Germinal center (tissue), 1 donor: ENCODE measurements at places on chromosomes 12 and 14.

DNA sequence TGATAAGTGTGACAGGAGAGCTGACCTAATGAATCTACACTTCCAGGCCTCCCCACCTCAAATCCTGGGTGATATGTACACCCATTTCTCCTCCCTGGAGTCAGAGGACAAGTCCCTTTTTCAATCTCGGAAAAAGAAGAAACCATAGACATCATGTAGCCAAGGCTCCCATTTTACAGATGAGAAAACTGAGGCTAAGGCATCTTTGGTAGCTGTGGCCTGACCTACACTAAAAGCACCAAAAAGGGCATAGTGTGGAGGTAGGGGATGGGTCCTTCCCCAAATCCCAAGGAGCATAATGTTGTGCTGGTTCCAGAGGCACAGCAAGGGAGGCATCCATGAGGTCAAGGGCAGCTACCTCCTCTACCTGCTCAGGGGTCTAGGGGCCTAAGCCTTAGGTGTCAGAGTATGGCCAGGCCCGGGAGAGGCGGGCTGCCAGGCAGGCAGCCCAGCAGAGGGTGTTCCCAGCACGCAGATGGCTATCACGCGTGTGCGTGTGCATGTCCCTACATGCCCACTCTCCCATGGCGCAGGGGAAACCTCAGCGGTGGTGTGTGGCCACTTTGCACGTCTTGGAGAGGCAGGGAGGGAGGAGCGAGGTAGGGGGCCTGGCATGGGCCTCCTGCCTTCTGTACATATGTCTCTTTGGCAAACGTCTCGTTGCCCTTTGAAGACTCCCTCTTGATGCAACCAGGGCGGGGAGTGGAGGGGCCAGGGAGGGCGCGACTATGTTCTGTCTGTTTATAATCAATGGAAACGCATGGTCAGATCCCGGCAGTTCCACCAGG, 2.5 kb downstream of the PGF start:
- DNase-seq = no peak

- no peak for DNase-seq
These were observed 354.0 kb downstream of the ALG10 start for GRCh38 chr12:34376133-34376799.

DNA sequence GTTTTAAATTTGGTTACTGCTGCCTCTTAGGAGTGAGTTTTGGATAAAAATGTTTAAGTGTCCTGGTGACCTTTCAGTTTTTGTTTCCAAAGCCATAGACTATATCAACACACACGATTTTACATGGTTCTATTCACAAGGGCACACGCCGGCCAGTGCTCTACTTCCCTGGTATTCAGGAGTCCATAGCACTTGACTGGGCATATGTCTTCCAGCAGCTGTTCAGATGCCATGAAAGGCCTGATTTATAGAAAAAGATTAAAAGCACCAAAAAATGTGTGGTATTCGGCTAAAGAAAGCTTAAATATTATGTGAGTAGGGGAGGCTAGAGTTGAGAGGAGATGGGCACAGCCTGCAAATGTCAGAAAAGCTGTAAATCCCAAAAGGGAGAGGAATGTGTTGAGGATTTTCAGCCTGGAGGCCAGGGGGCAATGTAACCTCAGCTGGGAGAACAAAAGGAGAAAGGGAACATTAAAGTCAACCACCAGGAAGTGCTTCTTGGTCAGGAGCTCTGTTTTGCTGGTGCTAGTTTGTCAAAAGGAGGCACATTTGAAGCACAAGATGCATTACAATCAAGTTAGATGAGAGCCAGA, 478.4 kb downstream of the RAD51B start:
- no peak for DNase-seq

GRCh38 chr14:72847721-72848120, 46.2 kb downstream of the DPF3 start:
- no peak for DNase-seq

DNA sequence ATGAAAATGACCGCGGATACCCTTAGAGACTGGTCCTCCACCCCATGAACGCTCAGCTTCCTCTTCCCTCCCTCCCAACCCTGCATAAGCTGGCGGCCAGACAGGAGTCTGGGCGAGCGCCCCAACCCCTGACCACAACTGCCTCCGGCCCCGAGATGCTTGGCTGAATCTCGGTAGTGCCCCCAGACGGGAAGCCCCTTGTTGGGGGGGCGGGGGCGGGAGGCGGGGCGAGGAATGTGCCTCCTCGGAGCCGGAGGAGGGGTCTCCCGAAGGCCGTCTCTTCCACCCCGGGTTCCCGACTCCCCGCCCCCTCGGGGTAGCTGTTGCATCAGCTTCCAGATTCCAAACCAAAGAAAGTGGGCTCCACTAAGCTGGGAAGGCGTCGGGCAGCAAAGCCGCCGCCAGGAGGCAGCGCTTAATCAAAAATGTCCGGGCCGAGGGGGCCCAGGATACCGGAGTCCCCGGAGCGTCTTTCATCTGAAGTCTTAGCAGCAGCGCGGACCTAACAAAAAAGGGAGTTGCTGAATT, 7.1 kb upstream of the MRPL52 start:
- peak; percentile 81 for DNase-seq

- DNase-seq = no peak
These were observed 2.4 kb downstream of the CRIP2 start for GRCh38 chr14:105476831-105477659.

- DNase-seq = peak; percentile 29
These were observed 67.6 kb upstream of the CDKN3 start for GRCh38 chr14:54329082-54329695.

- no peak for DNase-seq
These were observed 88.9 kb downstream of the NTF3 start for GRCh38 chr12:5520831-5521230.

DNA sequence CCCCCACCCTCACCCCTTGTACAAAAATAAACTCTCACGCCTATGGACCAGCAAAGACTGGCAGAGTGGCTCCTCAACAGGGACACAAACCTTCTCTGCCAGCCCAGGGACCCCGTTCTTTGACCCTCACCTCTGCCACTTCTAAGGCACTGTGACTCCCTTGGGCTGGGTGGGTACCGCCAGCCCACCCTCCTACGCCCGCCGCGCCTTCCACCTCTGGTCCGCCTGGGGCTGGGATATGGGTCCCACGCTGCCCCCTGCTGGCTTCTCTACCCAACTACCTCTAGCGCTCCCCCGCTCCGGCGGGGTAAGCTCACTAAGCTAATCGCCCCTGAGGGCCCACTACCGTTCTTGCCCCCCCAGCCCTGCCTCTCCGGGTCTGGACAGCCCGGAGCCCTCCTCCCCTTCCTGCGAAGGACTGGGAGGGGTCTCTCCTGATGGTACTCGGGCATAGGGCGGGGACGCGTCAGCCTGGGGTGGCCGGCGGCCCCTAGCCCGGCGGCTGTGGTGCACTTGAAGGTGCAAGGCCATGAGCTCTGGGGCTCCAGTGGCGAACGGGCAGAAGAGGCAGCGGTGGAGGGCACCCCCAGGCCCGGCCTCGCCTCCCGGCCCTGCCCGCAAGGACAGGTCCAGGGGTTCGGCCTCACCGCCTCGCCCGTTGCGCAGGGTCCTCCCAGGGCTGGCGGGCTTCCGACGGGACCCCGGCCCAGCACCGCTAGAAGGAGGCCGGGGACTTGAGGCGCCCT, 8.1 kb downstream of the ZNF219 start:
- no peak for DNase-seq

- no peak for DNase-seq
These were observed 428.8 kb downstream of the ZFP36L1 start for GRCh38 chr14:68363843-68364767.

DNA sequence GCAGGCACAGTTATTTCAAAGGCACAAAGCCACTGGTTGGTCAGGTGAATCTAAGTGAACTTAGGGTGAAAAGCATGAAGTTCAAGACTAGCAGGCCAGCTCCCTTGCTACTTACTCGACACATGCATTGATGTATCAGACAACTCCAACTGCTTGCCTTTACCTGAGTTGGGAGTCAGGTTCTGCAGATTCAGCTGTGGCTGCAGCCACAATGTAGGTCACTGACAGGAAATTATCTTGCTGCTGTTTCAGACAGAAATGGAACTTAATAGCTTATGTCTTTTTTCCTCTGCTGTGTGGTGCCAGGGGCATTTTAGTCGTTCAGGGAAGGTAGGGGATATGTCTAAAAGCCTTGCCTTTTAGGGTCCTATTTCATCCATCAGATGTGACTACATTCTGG, 125.6 kb upstream of the RPH3A start:
- no peak for DNase-seq

DNA sequence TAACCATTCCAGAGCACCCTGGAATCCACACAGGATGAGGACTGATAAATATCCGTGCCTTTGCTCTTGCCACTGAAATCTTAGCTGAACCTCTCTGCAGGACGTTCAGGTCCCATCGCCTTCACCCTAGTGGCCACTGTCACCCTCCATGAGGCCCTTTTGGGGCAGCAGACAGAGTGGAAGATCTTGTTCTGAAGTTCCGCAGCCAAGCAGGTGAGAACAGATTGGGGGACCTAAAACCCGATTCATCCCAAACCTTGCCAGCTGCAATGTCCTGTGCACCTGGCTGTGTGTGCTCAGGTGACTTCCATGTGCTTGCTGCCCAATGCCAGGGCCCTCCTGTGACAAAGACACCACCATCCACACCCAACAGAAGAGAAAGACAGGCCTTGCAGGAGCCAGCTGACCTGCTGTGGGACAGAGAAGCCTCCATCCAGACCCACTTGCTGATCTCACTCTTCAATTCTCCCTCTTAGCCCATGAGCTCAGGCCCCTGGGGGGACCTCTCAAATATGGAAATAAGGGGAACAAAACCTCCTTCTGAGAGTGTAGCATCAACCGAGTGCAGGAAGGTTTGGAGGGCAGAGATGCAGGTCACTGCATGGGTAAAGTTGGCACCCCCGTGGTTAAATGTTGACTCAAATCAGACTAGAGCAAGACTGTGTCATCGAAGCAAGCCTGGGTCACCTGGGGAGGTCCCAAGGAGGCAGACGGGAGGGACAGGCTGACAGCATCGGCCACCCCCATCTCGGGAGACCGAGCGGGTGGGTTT, 308.7 kb upstream of the DIO3 start:
- no peak for DNase-seq

DNA sequence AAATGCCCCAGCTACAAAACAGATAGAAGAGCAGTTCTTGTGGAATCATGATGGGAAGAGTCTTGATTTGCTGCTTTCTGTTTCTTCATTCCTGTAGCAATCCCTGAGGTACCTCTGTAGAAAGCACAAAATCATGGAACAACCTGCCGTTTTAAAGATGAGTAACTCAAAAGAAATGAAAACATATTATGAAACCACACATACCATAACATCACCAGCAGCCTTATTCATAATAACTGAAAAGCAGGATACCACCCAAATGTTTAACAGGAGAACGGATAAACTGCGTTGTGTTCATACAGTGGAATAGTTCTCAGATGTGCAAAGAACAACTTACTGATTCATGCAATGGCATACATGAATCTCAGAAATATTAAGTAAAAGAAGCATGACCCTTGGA, 188.1 kb downstream of the RGS6 start:
- DNase-seq = no peak

GRCh38 chr12:14442221-14442881, 76.9 kb downstream of the ATF7IP start:
- no peak for DNase-seq

DNA sequence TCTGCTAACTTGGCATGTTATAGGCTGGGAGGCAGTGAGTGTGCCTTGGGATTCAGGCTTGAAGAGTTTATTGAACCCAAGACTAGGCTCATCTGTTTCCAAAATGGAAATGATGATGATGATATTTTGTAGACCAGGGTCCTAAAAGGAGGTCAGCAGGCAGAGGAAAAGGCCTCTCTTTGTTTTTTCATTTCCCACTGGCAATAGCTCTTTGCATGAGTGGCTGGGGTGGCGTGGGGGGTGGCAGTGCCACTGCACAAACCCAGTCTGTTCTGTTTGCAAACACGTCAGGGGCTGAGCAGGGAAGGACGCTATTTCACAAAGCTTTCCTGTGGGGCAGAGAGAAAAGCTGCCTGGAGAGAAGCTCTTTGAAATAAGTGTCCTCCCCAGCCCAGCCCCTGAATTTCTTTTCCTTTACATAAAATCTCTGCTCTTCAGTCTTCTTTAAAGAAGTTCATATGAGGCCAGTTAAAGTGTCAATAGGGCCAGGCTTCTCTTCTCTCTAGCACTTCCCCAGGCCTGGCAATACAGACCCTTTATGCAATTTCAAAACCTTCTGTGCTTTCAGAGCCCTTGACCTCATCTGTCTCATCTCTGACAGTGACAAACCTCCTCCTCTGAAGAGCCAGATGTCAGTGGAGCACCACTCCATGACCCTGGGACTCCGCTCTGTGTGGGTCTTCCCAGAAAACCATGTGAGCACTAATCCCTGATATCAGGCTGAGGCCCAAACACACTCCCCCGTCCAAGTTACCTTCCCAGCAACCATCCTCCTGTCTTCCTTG, 72.8 kb downstream of the ZNF664 start:
- DNase-seq = no peak

DNA sequence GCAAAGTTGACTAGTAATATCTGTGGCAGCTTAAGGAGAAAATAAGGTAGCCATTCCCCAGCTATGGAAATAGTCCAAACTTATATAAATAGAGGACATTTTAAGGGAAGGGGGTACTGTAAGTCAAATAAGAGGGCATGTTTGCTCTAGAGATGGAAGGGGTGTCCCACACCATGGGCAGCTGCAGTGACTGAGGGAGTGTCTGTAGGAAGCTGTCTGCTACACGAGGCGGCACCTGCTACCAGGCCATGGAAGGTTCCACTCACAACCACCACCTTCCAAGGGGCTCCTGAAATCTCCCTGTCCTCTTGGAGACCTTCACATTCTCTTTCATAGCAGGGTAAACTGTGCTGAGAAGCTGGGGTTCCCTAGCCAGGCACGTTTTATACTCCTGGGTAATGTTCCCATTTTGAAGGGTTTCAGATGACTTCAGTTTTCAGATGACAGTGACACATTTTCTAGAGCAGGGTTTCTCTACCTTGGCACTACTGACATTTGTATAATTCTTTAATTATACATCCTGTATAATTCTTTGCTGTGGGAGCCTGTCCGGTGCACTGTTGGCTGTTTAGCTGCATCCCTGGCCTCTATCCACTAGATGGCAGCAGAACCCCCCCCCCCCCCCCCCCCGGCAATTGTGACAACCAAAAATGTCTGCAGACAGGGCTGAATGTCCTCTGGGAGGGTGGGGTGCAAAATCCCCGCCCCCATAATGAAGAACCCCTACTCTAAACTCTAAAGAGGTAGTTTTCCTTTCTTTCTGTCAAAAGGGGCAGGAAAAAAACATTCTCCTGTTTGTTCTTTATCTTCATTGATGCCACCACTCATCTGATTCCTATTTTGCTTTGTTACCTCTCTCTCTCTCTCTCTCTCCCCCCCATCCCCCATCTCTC, 11.6 kb upstream of the SMCO2 start:
- peak; percentile 55 for DNase-seq

GRCh38 chr12:19707948-19708409, 268.7 kb downstream of the AEBP2 start:
- no peak for DNase-seq

GRCh38 chr14:91454155-91454554, 36.5 kb upstream of the CCDC88C start:
- no peak for DNase-seq

- DNase-seq = no peak
These were observed 201.7 kb downstream of the STXBP6 start for GRCh38 chr14:24848102-24848790.

GRCh38 chr14:75297411-75298040, 18.9 kb downstream of the FOS start:
- no peak for DNase-seq
